ENCODE measurements at places on chromosomes 7 and 10.

DNA sequence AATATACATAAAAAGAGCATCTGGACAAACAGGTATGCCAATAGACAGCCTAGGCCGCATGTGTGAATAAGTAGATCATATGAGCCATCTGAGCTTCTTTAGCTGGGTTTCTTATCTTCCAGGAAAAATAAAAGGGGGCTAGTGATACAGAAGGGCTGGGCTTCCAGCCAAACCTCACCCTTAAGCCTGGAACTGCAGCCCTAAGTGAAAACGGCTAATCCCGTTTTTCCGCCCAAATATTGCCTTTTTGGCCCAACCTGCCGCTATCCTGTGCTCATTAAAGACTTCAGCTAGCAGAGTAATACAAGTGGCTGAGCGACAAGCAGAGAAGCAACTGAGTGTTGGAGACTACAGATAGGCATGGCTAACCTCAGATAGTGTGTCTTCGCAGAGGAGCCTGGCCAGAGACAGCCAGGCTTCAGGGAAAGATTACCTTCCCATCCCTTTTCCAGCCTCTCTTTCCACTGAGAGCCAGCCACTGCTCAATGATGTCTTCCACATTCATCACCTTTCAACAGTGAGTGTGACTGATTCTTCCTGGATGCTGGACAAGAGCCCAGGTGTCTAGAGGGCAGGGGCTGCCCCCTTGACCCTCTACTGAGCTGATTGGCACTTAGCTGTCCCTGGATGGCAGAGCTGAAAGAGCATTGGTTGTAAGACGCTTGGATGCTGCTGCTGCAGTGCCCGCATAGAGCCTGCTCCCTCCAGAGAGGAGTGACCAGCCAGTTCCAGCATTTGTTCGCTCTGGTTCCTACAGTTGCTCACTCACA is 108.9 kb downstream of the ITGB8 start:
- no peak for DNase-seq

DNA sequence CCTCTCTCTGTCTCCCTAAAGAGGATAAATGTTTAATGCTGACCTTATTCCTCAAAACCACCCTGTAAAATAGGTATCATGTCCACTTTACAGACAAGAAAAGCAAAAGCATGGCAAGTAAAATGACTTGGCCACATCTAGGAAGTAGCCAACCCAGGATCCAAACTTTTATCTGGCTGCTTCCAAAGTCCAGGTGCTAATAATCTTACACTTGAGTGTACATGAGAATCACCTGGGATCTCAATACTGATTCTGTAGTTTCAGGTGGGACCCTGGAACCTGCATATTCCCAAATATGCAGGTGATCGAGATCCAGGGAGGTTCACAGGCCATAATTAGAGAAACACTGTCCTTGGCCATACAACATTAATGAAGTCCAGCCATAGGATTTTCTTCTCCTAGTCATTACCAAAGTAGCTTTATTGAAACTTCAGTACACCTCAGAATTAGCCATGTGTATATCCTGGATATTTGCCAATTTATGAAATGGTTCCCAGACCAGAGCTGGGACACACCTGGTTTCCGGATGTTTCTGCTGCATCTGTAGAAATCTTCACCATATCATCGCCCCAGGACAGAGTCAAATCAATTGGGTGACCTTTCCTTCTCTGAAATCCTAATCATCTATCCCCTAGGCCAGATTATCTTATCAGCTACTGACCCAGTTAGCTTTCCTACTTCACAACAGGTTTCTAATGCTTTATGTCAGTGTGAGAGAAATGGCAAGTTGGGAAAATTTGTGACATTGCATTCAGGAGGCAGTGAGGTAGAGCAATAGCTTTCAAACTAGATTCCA is 119.1 kb upstream of the KMT2E start:
- DNase-seq: no peak

GRCh38 chr10:17263580-17263979 is 35.5 kb downstream of the VIM start:
- no peak for DNase-seq

- no peak for DNase-seq
Measured at GRCh38 chr10:104296687-104297436, 27.9 kb downstream of the GSTO2 start.

DNA sequence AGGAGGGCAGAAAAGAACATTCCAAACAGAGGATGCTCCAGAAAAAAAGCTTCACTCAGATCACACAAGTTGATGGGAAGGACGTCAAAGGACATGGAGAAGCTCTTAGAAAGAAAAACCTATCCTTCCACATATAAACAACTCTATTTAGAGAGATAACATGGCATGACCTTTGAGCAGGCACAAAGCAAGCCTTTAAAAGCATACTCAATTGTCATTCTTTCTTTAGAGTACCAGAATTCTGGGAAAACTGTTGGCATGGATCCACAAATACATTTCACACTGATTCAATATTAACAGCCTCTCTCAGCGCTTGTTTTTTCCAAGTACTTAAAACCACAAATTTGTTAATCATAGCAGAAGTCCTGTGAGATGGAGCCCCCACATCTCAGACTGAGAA is 7.3 kb upstream of the ABLIM1 start:
- DNase-seq: no peak
